LHCN-M2 (cell line): ENCODE measurements at places on chromosomes 5 and 9.

GRCh38 chr5:173018358-173018757 is 34.8 kb downstream of the ATP6V0E1 start:
- no peak for DNase-seq

GRCh38 chr9:105264380-105264779 is 19.9 kb downstream of the SLC44A1 start:
- peak; percentile 41 for DNase-seq

DNA sequence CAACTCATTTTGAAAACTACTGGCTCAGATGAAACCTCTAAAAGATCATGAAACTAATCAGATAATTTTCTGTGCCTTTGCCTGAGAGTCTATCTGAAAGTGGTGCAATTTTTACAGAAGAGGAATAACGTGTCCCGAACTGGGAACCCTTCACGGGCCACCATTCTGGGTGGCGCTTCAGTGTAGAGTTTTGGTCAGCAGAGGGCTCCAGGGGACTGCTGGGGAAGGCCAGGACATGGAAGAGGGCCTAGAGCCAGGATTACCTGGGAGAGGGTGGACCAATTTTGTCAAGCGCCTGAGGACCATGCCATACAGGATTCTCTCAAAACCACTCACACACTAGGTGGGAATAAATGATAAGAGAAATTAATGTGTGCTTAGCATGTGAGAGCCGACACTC is 49.7 kb upstream of the PLEKHG4B start:
- no peak for DNase-seq

GRCh38 chr5:169071-169727 is 22.1 kb upstream of the LRRC14B start:
- DNase-seq = no peak

DNA sequence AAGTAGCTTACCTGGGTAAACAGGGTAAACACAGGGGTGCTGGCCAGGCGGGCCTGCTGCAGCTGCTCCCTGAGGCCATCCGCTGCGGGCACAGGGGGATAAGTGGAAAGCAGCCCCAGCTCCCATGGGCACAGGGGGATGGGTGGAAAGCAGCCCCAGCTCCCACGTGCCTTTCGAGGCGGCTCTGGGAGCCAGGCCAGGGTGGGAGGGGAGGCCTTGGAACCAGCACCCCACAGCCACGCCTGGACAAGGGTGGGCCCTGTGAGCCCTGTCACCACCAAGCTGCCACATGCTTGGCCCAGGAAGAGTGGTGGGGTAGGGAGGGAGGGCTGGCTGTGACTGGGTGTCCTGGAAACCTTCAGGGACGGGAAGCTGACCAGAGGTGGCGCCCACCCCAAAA is 7.8 kb upstream of the CARD9 start:
- DNase-seq = no peak

- DNase-seq = no peak
Observed at GRCh38 chr5:170254056-170254455, 21.3 kb downstream of the C5orf58 start.

- peak; percentile 28 for DNase-seq
Observed at GRCh38 chr9:98410185-98410697, 154.8 kb upstream of the TBC1D2 start.
